ENCODE measurements at places on chromosomes 2 and 18. TPM values are rescaled to one million over a fixed set of nuclear protein-coding genes. Genes with fewer than 3 reads are reported as not detected.

IL1RL1 gene
- total RNA-seq, result not detected

SOX11 gene
- total RNA-seq, result not detected

MALL gene
- 61.6 TPM for total RNA-seq

ORMDL1 gene
- total RNA-seq, result 39.8 TPM

INPP1 gene
- total RNA-seq, result 19.5 TPM

LHCGR gene
- not detected for total RNA-seq

SUMO1 gene
- 266 TPM for total RNA-seq

ZNF396 gene
- 2.7 TPM for total RNA-seq

DYSF gene
- total RNA-seq, result not detected

POMC gene
- total RNA-seq, result not detected

HOXD8 gene
- total RNA-seq, result 22.0 TPM

TACR1 gene
- total RNA-seq, result not detected

PJVK gene
- total RNA-seq, result 0.64 TPM

TUBB8B gene
- not detected for total RNA-seq

POU3F3 gene
- 57.1 TPM for total RNA-seq

GALNT5 gene
- total RNA-seq, result 0.81 TPM

ZNF512 gene
- total RNA-seq, result 37.6 TPM

NGEF gene
- total RNA-seq, result 72.6 TPM

DPY30 gene
- total RNA-seq, result 234 TPM

NDC80 gene
- 24.5 TPM for total RNA-seq

C2orf15 gene
- 0.95 TPM for total RNA-seq

KIF5C gene
- not detected for total RNA-seq

GCG gene
- not detected for total RNA-seq

SLC14A1 gene
- not detected for total RNA-seq

CPLX4 gene
- not detected for total RNA-seq

MPP4 gene
- not detected for total RNA-seq

IGFBP2 gene
- 110 TPM for total RNA-seq

PSTPIP2 gene
- total RNA-seq, result not detected

TGFA gene
- total RNA-seq, result 116 TPM

ABCG8 gene
- not detected for total RNA-seq

MOCOS gene
- total RNA-seq, result 3.7 TPM

ATP9B gene
- total RNA-seq, result 60.4 TPM

HTR2B gene
- 0.51 TPM for total RNA-seq

CFC1 gene
- total RNA-seq, result not detected

SCN9A gene
- total RNA-seq, result 2.2 TPM

MTERF4 gene
- 2.4 TPM for total RNA-seq

RBM44 gene
- total RNA-seq, result 0.03 TPM

FAM228A gene
- 1.5 TPM for total RNA-seq

ALK gene
- not detected for total RNA-seq

MROH2A gene
- not detected for total RNA-seq

ASPRV1 gene
- 0.12 TPM for total RNA-seq

PKDCC gene
- total RNA-seq, result 2.1 TPM

LRRTM4 gene
- total RNA-seq, result 2.1 TPM

MLPH gene
- total RNA-seq, result 33.8 TPM

AKAIN1 gene
- total RNA-seq, result not detected

EMILIN2 gene
- 5.8 TPM for total RNA-seq

CNRIP1 gene
- 7.2 TPM for total RNA-seq

NOL4 gene
- not detected for total RNA-seq

C2orf78 gene
- total RNA-seq, result not detected

ELOA2 gene
- not detected for total RNA-seq

COL5A2 gene
- total RNA-seq, result 3.0 TPM

COL4A3 gene
- total RNA-seq, result 3.9 TPM

MYOM1 gene
- 0.17 TPM for total RNA-seq

CD8B gene
- total RNA-seq, result not detected

HRH4 gene
- not detected for total RNA-seq

PROKR1 gene
- total RNA-seq, result not detected

MSH2 gene
- 34.3 TPM for total RNA-seq
